ENCODE measurements at places on chromosomes 1 and 21.

- DNase-seq, result no peak
Observed at GRCh38 chr1:15423355-15424077, 13.8 kb downstream of the EFHD2 start.

DNA sequence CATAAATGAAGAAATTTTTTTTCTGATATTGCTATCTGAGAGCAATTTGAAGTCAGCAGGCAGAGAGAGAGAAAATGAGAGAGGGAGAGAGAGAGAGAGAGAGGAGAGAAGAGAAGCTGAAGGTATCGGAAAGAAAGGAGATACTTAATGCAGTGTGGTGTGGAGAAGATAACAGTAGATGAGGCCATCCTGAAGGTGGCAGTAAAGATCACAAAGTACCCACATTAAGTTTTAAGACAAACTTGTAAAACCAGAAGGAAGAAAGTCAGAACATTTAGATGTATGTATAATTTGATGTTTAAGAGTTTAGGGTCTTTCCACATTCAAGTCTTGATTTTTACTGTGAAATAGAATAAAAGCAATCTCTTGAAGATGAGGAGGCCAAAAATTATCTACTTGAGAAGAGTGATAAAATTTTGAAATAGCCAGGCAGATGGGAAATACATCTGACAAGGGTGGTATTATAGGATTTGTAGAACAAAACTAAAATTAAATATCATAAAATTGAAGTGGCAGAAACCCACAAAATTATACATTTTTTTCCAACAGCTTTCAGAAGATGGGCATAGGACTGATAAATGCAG is 1753.4 kb downstream of the MRPL39 start:
- DNase-seq, result no peak

- no peak for DNase-seq
Observed at GRCh38 chr1:99570486-99571089, 75.3 kb upstream of the PALMD start.

DNA sequence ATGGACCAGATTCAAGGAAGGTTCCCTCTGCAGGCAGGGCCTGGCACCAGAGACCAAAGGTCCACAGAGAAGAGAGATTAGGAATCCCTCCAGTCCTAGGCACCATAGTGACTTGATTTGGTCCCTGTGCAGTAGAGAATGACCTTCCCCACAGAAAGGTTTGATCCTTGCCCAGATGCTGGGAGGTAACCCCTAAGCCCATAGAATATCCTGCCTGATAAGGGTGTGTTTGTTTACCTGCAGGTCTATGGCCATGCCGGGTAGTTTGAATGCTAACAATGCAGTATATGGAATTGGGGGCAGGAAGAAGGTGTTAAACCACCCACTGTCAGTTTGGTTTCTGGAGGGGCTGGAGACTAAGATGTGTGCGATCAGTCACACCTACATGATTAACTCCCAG is 57.1 kb upstream of the NFASC start:
- DNase-seq, result no peak

DNA sequence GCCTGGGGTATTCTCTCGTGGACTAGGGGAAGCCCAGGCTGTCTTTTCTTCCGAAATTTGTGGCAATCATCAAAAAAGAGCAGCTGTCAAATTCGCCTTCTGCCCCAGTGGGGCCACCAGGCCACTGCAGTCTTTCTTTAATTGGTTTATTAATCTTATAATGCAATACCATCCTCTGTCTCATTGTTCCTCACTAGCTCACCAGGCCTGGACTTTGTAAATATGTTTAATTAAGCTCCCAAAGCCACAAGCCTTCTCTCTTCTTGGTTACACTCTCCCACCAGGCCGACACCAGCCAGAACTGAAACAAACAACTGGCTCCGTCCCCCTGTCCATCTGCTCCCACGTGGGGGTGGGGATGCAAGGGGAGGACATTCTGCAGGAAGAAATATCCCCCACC is 22.0 kb upstream of the CAMK1G start:
- no peak for DNase-seq
